ENCODE measurements at places on chromosomes 11 and 22.

DNA sequence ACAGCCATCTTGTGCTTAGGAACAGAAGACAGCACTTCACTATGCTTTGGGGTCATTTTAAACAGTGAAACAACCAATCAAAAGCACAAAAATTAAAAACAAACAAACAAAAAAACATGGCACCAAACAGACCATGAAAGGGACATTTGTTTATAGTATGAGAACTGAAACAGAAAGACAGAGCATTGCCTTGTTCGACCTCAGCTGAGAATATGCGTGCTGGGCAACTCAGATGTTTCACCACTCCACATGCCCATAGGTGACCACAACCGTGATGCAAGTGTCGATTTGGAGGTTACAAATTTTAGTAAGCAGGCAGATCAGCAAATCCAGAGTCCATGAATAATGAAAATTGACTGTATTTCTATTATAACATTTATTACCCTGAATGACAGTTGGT lies 30.0 kb downstream of the NNMT start:
- no peak for DNase-seq

DNA sequence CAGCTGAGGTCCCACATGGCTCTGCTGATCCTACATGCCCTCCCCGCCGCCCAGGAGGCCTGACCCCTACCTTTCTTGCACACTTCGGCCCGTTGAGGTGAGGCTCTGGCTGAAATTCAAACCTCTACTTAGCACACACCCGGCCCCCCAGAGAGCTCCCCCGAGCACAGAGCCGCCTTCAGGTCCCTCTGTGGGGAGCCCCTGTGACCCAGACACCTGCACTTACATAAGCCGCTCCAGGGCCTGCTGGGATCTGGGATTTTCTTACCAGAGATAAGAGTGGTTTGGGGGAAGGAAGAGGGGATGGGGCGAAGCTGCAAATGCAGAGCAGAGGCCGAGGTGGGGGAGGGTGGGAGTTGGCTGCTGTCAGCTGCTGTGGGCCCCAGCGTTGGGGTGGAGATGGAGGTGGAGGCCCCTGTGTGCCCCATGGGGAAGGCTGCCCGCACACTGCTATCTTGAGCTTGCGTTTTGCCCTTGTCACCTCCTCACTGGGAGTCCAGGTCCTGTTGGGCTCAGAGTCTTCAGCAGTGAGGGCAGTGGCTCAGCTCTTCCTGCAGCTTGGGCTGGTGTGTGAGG lies 30.6 kb downstream of the CAPN1 start:
- no peak for DNase-seq

DNA sequence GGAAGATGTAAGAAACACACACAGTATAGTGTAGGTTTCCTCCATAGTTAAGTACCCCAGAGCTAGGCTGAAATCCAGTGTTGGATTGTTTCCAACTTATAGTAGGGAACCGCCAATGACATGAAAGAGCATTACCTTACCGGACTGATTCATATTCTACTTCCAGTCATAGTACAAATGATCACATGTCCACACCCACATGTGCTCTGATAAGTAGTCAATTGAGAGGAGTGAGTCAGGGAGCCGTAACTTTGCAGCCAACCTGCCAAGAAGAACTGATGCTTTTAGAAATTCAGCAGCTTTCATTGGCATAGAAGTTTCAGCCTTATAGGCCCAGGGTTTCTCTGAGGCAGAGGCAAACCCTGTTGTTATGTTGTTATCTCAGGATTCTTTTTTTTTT lies 240.6 kb downstream of the ETS1 start:
- DNase-seq: no peak

DNA sequence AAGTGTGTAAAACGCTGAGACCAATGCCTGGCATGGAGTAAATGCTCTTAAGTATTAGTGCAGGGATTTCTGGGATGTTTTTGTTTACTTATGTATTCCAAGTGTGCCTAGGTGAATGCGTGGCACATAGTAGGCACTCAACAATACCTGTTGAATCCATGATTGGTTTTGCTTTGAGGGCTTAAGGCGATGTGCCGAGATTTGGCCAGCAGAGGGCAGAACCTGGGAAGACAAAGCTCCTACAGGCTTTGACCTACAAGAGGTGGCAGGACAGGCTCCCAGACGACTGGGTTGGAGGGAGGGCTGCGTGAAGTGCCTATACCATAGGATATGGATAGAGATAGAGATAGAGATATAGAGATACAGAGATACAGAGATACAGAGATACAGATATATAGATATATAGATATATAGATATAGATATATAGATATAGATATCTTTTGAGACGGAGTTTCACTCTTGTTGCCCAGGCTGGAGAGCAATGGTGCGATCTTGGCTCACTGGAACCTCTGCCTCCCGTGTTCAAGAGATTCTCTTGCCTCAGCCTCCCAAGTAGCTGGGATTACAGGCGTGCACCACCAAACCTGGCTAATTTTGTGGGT lies 13.9 kb downstream of the KCNE3 start:
- DNase-seq: peak; percentile 9

GRCh38 chr11:116535120-116535519 lies 237.7 kb downstream of the BUD13 start:
- DNase-seq: no peak

GRCh38 chr11:100543386-100543785 lies 143.7 kb upstream of the ARHGAP42 start:
- no peak for DNase-seq

GRCh38 chr22:50308597-50308935 lies 1.1 kb upstream of the PLXNB2 start:
- DNase-seq: no peak

DNA sequence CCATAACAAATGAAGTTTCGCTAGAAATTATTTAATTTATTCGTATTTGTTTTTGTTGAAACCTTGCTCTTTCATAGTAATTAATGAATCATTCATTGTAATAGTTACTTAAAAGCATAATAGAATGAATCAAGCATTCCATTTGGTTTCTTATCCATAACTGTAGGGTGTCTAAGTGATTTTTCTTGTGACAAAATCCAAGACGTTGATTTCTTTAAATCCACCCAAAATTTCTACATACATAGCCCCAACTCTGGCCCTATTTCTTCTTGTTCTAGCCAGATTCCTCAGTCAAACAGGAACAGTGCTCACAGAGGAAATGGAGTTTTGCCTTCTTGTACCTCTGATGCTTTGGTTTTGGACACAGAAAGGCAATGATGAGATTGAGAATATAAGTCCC lies 25.5 kb downstream of the UBASH3B start:
- no peak for DNase-seq

GRCh38 chr11:75441804-75442132 lies 8.8 kb upstream of the KLHL35 start:
- DNase-seq: no peak

DNA sequence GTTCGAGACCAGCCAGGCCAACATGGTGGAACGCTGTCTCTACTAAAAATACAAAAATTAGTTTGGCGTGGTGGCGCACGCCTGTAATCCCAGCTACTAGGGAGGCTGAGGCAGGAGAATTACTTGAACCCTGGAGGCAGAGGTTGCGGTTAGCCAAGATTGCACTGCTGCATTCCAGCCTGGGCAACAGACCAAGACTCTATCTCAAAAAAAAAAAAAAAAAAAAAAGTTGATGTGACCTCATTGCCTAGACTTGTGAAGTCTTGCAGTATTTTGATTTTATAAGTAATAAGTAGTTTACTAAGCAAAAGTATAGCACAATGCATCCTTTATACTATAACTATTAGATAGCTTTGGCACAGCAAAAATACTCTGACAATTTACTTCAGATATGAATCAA lies 9.9 kb upstream of the CUL5 start:
- DNase-seq: no peak

- DNase-seq: no peak
Measured at GRCh38 chr11:30017445-30017895, 640 bp upstream of the KCNA4 start.

DNA sequence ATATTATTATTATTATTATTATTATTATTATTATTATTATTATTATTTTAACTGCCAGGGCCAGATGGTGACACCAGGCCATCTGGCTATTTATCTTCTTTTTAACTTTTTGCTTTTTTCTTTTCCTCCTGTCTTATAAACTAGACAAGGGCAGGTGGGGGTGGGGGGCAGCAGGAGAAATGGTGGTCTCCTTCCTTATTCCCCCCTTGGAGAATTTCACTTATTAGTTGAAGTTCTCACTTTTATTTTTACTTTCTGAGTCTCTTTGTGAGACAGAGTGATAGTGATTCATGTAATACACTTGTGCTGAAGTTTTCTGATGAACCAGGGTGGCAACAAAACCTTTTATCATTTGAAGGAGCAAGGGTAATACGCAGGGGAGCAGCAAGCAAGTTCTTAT lies 96.3 kb upstream of the ALKBH3 start:
- no peak for DNase-seq

- DNase-seq: no peak
Measured at GRCh38 chr22:27883656-27884350, 35.3 kb downstream of the PITPNB start.

DNA sequence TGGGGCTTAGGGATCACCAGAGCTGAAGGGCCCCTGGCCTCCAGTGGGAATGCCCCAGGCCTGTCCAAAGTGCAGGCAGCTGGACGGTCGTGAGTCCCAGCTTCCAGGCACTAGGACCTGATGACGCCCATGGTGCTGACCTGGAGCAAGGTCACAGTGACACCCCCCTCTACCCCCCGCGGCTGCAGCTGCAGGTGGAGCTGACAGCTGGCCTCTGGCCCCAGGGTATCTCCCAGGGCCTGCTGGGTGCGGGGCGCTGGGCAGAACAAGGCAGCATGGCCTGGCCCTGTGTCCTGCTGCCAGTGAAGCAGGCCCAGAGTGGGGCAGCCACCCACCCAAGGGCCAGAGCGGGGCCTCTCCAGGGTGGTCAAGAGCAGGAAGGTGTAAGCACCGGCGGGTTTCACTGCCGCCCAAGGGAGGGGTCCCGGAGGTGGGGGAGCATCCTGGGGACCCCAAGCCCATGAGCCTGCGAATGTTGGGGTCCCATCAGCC lies 553 bp upstream of the TCIRG1 start:
- no peak for DNase-seq

GRCh38 chr11:22730319-22730718 lies 63.9 kb downstream of the GAS2 start:
- no peak for DNase-seq

GRCh38 chr22:42714768-42715390 lies 5.8 kb downstream of the A4GALT start:
- DNase-seq: no peak

GRCh38 chr22:34333285-34333684 lies 413.0 kb upstream of the LARGE1 start:
- no peak for DNase-seq

- no peak for DNase-seq
Measured at GRCh38 chr22:46776876-46777608, 14.6 kb downstream of the TBC1D22A start.

DNA sequence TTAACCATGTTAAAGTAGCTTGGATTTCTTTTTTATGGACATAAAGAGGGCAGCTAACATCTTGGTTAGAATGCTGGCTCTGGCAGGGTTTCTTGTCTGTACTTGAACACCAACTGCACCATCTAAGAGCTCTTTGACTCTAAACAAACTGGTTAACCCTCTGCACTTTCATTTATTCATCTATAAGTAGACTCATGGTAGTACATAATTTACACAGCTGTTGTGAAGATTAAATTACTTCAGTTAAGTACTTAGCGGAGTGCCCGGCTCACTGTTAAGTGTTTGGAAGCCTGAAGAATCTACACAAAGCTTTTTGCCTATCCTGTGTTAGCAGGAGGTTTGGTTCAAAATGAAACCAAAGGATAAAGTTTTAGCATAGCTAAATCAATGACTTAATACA lies 846.2 kb upstream of the API5 start:
- DNase-seq: no peak

- DNase-seq: no peak
Measured at GRCh38 chr11:13030857-13031256, 21.7 kb downstream of the RASSF10 start.

DNA sequence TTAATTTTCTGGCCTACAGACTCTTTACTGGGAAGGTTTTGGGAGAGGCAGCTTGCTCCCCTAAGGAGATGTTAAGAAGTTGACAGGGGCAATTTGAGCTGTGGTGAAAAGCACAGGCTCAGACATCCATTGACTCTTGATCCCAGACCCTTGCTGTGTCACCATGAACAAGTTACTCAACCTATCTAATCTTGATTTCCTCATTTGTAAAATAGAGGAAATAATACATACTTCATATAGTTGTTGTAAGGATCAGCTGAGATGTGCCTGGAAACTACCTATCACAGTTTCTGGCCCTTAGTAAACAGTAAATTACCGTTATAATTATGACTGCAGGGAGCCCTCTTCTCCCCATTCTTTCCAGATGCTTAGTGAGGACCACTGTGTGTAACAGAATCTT lies 16.6 kb upstream of the SCGB1D4 start:
- no peak for DNase-seq

GRCh38 chr11:113496026-113496651 lies 20.9 kb upstream of the DRD2 start:
- no peak for DNase-seq

DNA sequence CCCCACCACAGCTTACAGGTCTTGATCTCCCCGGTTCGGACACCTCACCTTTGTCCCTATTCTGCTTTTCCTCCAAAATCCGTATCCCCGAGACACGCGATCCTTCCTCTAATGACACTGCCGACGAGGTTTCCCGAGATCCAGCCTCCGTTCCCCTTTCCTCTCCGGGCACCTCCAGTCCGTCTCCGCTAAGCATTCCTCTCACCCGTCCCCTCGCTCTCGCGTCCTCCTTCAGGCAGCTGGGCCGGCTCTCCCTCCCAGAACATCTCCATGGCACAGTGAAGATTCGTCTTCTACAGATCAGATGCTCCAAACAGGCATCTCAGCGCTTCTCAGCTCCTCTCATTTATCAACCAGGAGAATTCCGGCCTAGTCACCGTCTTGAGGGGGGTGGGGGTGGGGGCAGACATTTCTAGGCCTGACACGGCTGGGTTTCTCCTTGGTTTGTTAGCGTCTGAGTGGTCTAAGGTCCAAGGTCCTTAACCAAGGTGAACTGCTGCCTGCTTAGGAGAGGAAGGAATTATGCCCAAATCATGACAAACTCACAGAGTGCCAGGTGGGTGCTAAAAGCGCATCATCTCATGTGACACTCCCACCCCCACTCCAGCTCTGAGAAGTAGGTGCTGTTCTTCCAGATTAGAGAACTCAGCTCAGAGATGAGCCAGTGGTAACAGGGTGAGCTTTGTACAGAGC lies at the start of gene SPTBN2:
Gene SPTBN2 (minus strand): TSS at position 524 of the 693 bp plus-strand sequence. CDS start 7,976 bp downstream, outside the sequence.
- DNase-seq: no peak

- no peak for DNase-seq
Measured at GRCh38 chr11:110935018-110935640, 222.9 kb upstream of the ARHGAP20 start.

GRCh38 chr11:37506531-37506930 lies 908.5 kb upstream of the RAG2 start:
- no peak for DNase-seq

- peak; percentile 21 for DNase-seq
Measured at GRCh38 chr11:115256397-115257197, 247.6 kb downstream of the CADM1 start.

Data from GM12878 (cell line).